BJ (cell line): ENCODE measurements at places on chromosomes 11 and 22.

GRCh38 chr22:38740116-38740723, 15.6 kb downstream of the SUN2 start:
- no peak for DNase-seq

- no peak for DNase-seq
Observed at GRCh38 chr11:12801976-12802375, 127.8 kb downstream of the TEAD1 start.

- DNase-seq: no peak
Observed at GRCh38 chr11:57500926-57501325, 14.6 kb downstream of the SLC43A1 start.

DNA sequence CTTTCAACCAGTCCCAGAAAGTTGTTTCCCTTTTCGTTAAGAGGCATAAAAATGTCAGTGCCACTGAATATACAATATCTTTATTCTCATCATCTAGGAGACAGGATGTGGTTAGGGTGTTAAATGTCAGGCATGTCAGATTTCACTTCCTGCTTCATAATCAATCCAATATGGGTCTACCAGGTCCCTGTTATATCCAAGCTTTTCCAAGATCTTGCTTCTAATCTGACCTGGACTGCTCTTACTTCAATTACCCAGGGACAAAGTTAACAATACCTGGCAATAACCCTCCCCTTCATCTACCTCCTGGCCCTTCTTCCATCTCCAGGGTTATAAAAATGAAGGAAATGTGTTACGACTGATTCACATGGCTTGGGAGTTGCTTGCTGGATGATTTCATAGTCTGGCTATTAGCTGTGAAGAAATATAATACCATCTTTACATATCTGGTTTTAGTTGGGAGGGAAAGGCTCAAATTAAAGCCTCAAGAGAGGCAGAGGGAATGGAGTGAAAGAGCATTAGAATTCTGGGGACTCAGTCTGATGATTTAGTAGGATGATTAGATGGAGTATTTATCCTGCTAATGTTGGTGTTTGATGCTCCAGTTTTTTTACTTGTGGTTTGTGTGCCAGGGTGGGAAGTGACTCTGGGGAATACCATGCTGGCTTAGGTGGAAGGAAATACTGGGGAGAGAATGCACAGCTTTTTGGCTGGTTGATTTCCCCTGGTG, 534.3 kb downstream of the ETS1 start:
- peak; percentile 78 for DNase-seq

- DNase-seq: no peak
Observed at GRCh38 chr22:42173183-42173926, 42.7 kb upstream of the CYP2D6 start.

- no peak for DNase-seq
Observed at GRCh38 chr22:47043835-47044721, 281.6 kb downstream of the TBC1D22A start.

- DNase-seq: no peak
Observed at GRCh38 chr11:15313862-15314261, 199.1 kb downstream of the INSC start.

- DNase-seq: no peak
Observed at GRCh38 chr11:94655956-94656355, 88.8 kb downstream of the PIWIL4 start.

DNA sequence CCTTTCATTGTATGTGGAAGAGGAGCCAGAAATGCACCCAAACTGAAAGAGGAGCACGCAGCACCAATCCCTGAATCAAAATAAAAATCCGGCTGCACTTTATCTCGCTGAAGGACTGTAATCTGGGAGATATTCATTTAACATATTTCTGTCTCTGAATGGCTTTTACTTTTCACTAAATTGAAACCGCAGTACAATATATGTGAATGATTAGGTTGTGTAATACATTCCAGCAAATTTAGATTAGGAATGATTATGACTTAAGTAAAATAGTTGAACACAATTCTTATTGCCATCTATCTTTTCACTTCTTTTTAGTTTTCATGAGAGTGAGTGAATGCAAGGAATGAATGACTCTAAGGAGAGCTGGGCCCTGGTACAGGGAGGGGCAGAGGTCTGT, 232.1 kb downstream of the ST3GAL4 start:
- DNase-seq: no peak

DNA sequence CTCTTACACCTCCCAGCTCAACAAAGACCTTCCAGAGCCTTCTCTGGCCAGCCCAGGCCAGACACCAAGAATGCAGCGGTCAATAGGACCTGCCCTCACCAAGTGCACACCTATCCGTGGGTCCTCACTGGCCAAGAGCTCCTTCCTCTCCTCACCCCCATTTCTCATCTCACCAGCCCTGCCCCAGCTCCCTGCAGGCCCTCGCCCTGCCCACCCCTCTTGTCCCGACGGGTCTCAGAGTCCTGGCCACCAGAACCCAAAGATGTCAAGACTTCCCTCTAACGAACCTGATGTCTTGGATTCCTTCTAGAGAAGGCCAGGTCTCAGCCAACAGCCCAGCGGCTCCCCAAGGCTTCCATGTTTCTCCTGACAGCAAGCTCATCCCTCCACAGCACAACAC, 43.6 kb downstream of the IGF2 start:
- no peak for DNase-seq

- no peak for DNase-seq
Observed at GRCh38 chr11:35927682-35928081, 16.2 kb upstream of the LDLRAD3 start.

GRCh38 chr11:79227767-79228755, 212.8 kb downstream of the TENM4 start:
- no peak for DNase-seq

GRCh38 chr22:44968736-44969135, 41.1 kb downstream of the PHF21B start:
- no peak for DNase-seq

- no peak for DNase-seq
Observed at GRCh38 chr11:20248121-20248772, 88.0 kb upstream of the DBX1 start.

DNA sequence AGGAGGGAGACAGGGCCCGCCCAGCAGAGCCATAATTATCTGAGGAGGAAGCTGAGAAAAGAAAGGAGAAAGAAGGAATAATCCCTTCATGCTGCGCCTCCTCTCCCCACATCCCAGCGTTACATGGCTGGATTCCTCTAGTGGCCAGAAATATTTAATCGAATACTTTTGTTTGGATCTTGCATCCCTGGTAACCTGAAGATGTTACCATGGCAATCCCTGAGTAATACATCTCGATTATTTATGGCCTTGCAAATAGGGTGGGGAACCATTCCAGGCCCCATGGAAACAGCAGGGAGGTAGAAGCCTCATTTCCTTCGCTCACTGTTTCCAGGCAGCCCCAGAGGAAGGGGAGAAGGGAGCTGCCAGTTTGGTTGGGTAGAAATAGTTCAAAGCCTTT, 357.7 kb downstream of the BUD13 start:
- DNase-seq: no peak

- DNase-seq: no peak
Observed at GRCh38 chr11:35352077-35352888, 67.1 kb downstream of the SLC1A2 start.

- no peak for DNase-seq
Observed at GRCh38 chr11:10780040-10780439, 28.7 kb downstream of the EIF4G2 start.

DNA sequence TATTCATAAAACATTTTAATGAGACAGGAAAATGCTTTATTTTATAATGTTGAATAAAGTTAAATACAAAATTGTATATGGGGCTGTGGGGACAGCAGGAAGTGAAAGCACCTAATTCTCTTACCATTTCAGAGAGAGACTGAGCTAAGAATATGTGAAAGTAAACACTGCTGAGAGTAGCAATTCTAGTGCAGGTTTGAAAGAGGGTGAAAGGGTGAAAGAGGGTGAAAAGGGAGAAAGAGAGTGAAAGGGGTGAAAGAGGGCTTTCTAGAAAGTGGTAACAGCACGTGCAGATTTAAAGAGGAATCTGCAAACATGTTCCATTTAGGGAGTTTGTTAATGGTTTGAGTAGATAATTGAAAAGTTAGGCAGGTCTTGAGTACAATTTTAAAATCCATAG, 652.0 kb upstream of the CCDC90B start:
- DNase-seq: no peak

- no peak for DNase-seq
Observed at GRCh38 chr11:133621611-133622010, 89.3 kb upstream of the OPCML start.

DNA sequence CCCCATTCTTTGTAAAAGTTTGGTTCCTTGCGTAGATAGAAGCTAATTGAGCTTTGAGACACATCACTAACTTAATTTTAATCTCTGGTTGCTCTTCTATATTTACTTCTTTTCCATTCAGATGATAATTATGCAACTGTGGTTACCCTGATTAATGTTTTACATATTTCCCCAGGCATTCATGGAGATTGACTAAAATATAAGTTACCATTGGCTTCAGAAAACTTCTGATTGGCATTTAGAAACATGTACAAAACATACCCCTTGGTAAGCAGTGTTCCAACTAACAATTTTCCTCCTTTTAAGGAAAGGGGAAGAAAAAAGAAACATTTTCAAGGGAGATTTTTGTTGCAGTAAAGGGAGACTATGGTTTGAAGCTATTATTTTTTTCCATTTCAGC, 43.9 kb downstream of the FAT3 start:
- DNase-seq: no peak

- no peak for DNase-seq
Observed at GRCh38 chr11:7597620-7598019, 75.7 kb downstream of the CYB5R2 start.

DNA sequence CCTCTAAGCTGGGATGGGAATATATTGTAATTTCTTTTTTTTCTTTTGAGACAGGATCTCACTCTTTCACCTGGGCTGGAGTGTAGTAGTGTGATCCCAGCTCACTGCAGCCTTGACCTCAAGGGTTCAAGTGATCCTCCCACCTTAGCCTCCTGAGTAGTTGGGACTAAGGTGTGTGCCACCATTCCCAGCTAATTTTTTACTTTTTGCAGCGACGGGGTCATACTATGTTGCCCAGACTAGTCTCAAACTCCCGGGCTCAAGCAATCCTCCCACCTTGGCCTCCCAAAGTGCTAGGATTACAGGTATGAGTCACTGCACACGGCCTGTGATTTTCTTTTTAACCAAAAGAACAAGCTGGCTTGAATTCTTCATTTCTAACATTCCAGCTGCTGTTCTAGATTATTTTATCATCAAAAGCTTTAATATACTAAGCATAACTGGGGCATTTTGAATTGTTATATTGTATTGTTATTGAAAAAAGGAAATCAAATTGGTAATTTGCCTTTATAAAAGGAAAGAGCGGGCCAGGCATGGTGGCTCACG, 26.8 kb upstream of the PPP2R1B start:
- DNase-seq: no peak

DNA sequence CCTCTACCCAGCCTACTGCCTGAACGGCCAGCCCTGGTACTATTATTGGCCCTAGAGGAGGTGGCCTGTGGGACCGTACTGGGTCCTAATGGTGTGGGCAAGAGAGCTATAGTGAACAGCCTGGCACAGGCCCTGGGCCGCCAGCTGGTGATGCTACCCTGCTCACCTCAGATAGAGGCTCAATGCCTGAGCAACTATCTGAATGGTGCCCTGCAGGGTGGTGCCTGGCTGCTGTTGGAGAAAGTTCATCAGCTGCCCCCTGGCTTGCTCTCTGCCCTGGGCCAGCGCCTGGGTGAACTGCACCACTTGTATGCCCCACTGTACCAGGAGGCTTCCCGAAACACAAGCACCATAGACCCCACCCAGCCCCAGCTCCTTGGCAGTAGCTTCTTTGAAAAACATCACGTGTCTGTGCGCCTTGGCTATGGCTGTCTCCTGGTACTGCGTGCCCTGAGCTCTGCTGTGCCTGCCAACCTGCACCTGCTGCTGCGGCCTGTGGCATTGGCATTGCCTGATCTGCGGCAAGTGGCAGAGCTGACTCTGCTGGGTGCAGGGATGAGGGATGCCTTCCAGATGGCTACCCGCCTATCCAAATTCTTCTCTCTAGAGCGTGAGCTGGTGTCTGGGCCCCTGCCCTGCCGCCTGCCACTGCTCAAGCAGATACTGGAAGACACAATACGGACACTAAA, 49.0 kb downstream of the DNHD1 start:
- DNase-seq: no peak

GRCh38 chr11:65291613-65292012, 23.1 kb upstream of the CDC42EP2 start:
- no peak for DNase-seq

DNA sequence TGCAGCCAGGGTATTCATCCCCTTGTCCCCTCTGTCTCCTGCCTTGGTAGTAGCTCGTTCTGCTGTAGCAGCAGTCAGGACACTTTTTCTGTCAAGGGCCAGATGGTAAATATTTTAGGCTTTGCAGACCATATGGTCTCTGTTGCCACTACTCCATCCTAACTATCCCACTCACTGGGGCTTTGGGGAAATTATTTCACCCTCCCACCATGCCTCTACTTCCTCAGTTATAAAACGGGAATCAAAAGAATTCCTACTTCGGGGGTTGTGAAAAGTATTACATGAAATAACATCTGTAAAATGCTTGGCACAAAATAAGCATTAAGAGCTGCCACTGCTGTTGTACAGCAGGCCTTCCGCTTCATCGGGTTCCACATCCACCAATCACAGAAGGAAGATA, 89.9 kb upstream of the LDLRAD3 start:
- DNase-seq: no peak

DNA sequence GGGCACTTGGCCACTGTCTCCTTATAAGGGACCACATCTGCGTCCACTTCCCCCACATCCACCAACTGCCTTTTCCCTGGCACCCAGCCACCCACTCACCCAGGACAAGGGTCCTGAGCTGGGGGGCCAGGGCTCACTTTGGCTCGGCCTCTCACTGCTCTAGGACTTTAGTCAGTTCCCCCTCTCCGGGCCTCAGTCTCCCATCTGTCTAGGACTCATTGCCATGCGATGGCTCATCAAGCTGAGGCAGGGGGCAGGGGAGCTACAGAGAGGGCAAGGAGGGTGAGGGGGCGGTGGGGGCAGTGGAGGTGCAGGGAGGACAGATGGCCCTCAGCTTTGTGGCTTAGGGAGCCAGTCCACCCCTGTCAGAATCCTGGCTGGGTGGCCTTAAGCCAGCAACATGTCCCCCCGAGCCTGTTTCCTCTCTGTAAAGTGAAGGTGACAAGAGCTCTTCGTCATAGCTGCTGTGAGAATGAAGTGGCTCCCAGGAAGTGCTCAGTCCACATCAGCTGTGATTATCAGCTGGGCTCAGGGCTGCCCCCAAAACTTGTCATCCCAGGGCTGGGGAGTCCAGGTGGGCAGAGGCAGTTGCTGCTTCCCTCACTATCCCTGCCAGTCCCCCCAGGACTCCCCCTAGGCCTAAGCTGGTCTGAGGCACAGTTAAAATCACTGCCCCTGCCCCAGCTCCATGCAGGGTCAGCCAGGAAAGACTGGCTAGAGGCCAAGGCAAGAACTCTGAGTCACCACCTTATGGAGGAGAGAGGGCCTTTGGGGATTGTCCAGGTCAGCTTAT, 14.9 kb downstream of the RAC2 start:
- DNase-seq: peak; percentile 30

GRCh38 chr11:24163841-24164240, 333.0 kb upstream of the LUZP2 start:
- DNase-seq: no peak

DNA sequence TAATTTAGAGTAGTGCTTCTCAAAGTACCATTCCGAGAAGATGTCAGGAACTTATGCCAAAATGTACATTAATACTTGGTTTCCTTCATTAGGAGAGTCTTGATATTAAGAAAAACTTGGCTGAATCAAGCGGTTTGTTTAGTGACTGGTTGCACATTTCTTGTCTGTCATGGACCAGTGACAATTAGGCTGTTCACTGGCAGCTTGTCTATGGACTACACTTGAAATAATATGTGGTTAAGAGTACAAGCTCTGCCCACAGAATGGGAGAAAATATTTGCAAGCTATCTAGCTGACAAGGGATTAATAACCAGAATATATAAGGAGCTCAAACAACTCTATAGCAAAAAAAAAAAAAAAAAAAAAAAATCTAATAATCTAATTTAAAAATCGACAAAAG, 24.6 kb downstream of the COA4 start:
- no peak for DNase-seq
